ENCODE measurements at places on chromosomes 2 and 18.

GRCh38 chr2:105287692-105288091 is 41.8 kb downstream of the TGFBRAP1 start:
- DNase-seq, result peak; percentile 26

DNA sequence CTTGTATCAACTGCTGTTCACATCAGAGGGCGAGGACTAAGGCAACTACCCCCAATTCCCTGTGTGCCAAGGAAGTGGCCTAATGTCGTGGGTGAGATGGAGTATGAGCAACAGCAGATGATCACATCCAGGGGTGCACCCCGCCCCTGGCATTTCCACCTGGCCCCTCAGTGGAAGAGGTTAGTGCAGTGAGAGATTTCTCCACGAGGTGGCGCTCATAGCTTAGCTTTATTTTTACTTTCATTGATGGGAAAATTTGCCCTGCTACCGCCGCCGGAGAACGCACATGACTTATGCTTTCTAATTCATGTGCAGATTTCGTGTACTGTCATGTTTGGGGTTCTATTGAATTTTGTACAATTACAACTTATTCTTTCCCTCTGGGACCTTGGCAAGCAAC is 470.6 kb upstream of the MEX3C start:
- peak; percentile 62 for DNase-seq

- no peak for DNase-seq
Measured at GRCh38 chr2:172447811-172448493, 20.6 kb downstream of the ITGA6 start.

GRCh38 chr2:141393214-141393545 is 737.6 kb downstream of the LRP1B start:
- no peak for DNase-seq

GRCh38 chr2:233334915-233335314 is 19.4 kb upstream of the DGKD start:
- no peak for DNase-seq

GRCh38 chr2:1542971-1543370 is 129.7 kb downstream of the TPO start:
- DNase-seq, result no peak

DNA sequence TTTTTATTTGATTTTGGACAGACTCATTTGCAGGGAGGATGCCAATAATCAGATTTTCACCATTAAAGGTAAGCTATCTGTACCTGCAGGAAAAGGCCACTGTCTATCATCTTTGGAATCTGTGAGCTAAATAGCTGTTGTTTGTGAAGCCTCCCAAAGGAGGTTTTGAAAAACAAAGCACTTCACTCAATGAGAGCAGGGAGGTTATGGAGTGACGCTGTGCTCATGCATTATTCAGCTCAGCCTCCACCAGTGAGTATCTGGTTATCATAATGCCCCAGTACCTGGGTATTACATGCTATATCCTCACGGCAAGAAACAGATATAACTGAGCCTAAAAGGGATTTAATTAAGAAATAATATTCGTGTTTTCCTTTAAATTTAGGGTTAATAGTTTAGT is 189.6 kb upstream of the PIK3C3 start:
- DNase-seq, result no peak

- DNase-seq, result no peak
Measured at GRCh38 chr2:205650450-205650849, 31.9 kb upstream of the NRP2 start.

- DNase-seq, result no peak
Measured at GRCh38 chr2:108934583-108935245, 54.3 kb downstream of the EDAR start.

Measured in NCI-H524 (cell line).